ENCODE measurements at places on chromosomes 2 and 18. TPM values are rescaled to one million over a fixed set of nuclear protein-coding genes. Genes with fewer than 3 reads are reported as not detected.

DNA sequence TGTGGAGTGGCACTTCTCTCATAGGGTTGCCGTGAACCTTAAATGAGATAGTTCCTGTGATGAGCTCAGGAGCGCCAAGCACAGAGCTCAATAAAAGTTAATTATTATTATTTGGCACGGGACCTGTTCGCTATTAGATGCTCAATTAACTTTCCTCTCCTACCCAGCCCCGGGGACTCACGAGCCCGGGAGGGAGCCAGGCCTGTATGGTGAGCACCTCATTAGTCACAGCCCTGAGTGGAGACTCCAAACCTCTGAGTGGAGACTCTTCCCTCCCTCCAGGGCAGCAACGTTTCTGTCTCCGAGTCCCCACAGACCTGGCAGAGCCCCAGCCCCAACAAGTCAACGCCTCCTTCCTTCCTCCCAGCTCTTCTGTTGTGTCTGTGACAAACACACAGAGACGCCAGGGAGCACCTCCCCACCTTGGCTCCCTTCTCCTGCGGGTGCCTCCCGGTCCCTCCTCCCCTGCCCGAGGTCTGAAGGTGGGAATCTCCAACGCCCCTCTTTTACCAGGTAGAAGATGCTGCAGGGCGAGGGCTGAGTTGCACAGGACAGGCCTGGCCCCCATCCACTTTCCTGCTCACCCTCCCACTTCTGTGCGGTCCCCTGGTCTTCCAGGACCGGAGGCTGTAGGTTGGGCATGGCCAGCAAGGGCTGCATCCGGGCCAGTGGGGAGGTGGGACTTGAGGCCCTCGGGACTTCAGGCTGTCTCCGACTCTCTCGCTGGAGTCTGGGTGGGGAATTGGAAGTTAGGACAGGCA lies 52.7 kb upstream of the ODC1 start:
- DNase-seq, result peak; percentile 47
- no peaks in the 10 kb centered on the region for H3K4me1 ChIP-seq
- no peaks in the 10 kb centered on the region for H3K36me3 ChIP-seq
- no peak overlapping the region for H3K4me3 ChIP-seq

The ECEL1 gene
- not detected for total RNA-seq

The VAPA gene
- total RNA-seq, result 213 TPM

GRCh38 chr2:54409752-54410151 lies 46.4 kb upstream of the SPTBN1 start:
- no peak overlapping the region for H3K4me3 ChIP-seq
- H3K27ac ChIP-seq, result no peak overlapping the region
- no peaks in the 10 kb centered on the region for H3K27me3 ChIP-seq

DNA sequence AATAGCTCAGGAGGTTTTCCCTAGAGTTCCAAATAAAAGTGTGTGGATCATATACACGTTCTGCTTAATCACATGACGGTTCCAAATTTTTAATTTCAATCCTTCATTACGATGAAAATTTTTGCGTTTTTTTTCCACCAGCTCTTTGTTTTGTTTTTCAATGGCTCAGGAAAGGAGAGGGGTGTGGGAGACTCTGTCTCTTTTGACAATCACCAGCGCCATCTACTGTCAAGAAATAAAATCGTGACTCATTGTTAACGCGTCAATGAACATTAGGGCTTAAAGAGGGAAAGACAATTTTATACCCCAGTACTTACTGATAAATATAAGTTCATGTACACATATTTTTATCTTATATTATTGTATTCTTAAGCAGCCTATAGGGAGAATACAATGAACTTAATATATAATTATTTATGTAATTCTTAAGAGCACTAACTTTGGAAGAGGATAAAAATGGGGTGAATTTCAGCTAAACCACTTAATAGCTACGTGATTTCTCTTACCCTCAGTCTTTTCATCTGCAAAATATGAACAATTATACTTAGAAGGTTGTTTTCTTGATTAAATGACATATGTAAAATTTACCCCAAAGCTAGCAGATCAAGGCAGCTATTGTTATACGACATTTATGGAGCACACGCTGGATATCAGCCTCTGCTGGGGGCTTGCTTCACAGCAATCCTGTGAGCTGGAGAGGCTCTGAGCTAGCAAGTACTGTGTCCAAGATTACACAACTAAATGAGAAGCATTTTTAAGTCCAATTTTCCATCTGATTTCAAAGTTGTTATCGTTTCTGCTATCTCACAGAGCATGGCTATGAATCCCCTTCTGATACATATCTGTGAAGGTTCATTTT lies 47.4 kb upstream of the RMDN2 start:
- DNase-seq, result no peak
- no peak overlapping the region for H3K27ac ChIP-seq
- no peak overlapping the region for H3K4me3 ChIP-seq
- peaks cover 37% of the 10 kb centered on the region for H3K4me1 ChIP-seq

GRCh38 chr2:121754851-121755236 lies 607 bp upstream of the TSN start:
- no peaks in the 10 kb centered on the region for H3K27me3 ChIP-seq
- peaks cover 26% of the 10 kb centered on the region for H3K4me1 ChIP-seq
- H3K4me3 ChIP-seq, result peak overlapping the region; percentile 90
- H3K36me3 ChIP-seq, result peaks cover 10% of the 10 kb centered on the region
- H3K27ac ChIP-seq, result peak overlapping the region; percentile 48

DNA sequence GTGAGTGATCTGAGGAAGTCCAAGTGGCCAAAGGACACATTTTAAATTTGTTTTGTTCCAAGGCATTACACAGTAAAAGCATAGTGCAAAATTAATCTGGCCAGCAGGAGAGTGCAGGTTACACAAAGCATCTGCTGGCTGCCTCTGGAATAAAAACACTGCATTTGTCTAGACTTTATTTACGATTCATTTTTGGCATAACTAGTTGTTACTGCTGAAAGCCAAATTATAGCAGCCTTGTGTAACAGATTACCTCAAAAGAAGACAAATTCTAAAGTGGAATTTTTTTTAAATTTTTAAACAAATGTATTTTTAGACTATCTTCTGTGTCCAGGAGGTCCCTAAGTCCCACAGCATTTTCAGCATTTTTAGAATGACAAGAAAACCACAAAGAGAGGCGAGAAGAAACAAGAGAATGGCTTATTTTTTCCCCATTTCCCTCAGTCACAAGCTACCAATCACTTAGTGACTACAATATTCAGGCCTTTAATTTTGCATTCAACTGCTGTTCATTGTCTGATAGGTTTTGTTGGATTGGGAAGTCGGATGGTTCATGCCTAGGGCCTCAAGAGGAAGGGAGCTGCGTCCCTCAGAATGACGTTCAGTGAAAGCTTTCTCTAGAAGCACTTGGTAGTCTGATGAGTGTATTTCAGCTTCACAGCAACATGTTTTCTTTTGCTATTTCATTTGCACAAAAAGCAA lies 46.0 kb downstream of the TMEFF2 start:
- no peaks in the 10 kb centered on the region for H3K36me3 ChIP-seq
- no peak overlapping the region for H3K4me3 ChIP-seq
- no peaks in the 10 kb centered on the region for H3K4me1 ChIP-seq
- H3K27me3 ChIP-seq, result no peaks in the 10 kb centered on the region
- DNase-seq, result no peak
- peak overlapping the region; percentile 22 for H3K27ac ChIP-seq

The FOXD4L1 gene
- total RNA-seq, result not detected

DNA sequence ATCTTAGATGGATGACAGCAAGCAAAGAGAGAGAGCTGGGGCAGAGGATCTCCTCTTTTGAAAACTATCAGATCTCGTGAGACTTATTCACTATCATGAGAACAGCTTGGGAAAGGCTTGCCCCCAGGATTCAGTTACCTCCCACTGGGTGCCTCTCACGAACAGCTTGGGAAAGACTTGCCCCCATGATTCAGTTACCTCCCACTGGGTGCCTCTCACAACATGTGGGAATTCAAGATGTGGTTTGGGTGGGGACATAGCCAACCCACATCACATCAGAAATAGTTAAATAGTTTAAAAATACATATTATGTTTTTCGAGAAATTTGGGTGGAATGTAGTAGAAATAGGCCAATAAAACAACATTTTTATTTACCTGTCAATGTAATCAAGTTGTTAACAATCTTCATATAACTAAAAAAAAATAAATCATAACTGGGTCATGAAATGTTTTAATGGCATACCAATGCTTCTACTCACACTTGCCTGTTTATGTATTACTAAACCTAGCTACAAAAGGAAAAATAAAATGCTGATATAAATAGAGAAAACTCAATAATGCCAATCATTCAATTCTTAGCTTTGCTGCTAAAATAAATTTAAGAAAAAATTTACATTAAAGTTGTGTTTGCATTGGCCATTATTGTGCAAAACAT lies 608.9 kb downstream of the SUCLG1 start:
- no peak overlapping the region for H3K27ac ChIP-seq
- H3K4me3 ChIP-seq, result no peak overlapping the region
- no peaks in the 10 kb centered on the region for H3K4me1 ChIP-seq

DNA sequence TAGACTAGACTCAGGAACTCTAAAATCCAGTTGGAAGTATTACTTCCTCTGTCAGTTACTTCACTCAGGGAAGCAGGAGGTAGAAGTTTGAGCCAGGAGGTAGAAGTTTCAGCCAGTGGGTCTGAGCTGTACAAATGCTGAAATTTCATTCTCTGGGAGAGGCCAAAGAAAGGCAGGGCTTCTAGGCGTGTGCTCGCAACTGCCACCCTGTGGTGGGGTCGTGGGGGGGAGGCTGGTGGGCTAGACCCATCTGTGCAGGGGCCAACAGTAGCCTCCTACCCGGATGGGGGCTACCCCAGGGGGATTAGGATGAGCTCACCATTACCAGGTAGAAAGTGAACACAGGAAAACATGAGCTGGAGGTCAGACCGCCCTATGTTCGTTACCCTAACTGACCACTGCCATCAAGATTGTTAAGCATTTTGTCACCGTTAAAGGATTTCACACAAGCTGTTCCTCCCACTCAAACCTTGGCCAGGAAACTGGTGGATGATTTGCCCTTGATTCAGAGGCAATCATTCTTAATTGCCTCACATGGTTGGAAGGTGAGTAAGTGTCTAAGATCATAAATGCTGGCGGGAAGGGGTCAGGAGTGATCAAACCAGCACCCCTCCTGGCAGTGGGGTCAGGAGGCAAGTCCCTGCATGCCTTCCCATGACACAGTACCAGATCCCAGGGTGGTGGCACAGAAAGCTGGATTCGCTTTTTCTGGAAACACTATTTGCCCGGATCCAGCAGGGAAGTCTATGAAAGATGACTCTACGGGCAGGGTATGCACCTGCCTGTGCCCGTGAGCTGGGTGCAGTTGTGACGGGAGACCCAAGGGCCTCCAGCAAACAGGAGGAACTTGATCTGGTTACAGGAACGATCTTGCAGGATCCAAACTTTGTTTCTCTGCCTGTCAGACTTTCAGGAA lies 5.2 kb upstream of the FHL2 start:
- H3K36me3 ChIP-seq, result no peaks in the 10 kb centered on the region
- peak overlapping the region; percentile 68 for H3K27ac ChIP-seq
- peaks cover 31% of the 10 kb centered on the region for H3K4me1 ChIP-seq
- no peak overlapping the region for H3K4me3 ChIP-seq
- H3K27me3 ChIP-seq, result no peaks in the 10 kb centered on the region

DNA sequence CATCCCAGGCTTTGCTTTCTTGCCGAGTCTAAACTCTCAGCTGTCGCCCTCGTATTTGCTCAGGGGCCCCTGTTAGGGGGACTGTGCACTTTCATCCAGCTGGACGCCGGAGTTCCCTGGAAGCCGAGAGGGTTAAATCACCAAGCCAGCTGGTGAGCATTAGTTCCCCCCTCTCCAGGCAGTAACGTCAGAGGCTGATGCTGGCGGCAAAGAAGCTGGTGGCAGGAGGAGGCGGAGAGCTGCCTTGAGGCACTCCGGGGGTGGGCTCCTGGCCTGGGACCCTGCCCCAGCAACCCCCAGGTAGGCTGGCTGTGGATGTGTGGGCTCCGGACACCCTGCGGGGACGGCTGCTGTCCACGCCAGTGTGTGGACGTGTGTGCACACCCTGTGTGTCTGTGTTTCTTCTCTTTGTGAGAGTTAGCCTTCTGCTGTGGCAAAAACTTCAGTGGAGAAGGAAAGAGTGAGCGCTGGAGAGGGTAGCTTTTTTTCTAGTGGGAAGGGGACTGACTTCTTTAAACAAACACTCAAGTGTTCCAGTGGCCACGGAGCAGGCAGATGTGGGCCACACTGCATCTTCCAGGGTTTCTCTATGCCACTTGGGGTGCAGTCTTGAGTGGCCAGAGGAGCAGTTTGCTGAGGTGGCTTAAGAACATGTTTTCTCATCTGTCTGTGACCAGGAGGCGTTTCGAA lies 84.7 kb downstream of the GLI2 start:
- H3K4me3 ChIP-seq, result no peak overlapping the region
- H3K36me3 ChIP-seq, result no peaks in the 10 kb centered on the region
- no peaks in the 10 kb centered on the region for H3K27me3 ChIP-seq
- peak overlapping the region; percentile 10 for H3K27ac ChIP-seq

The RMDN2 gene
- 6.2 TPM for total RNA-seq

DNA sequence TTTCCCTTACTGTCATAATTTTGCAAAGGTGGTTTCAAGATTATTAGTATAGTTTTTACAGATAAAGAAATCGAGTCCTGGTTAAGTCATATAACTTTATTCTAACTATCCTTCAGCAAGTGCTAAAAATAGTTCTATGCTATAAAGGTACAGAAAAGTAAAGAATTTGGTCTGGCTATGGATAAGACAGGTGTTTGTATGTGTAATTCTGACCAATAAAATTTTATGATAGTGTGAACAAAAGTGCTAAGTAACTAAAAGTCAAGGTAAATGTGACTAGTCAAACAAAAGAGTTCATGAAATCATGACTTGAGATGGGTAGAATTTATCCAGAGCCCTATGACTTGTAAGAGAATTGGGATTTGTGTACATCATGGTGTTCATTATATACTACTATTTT lies 140.7 kb downstream of the COMMD1 start:
- no peak overlapping the region for H3K27ac ChIP-seq
- DNase-seq, result no peak
- no peaks in the 10 kb centered on the region for H3K4me1 ChIP-seq
- H3K27me3 ChIP-seq, result no peaks in the 10 kb centered on the region
- H3K36me3 ChIP-seq, result no peaks in the 10 kb centered on the region

DNA sequence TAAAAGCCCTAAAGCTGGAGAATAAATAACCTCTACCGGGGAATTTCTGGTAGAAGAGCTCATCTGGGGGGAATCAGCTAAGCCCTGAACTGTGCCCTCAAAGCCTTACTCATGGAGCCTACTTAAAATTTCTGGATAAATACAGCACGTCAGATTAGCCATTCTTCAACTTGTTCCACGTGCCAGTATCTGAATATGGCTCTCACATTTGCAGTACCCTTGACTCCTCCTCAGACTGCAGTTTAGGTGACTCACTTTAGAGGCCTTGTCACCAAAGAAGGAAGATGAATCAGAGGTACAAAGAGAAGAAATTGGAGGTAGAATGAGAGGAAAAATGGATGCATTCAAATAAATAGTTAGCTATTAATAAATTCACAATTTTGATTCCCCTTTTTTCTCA lies 34.6 kb upstream of the POTEC start:
- no peaks in the 10 kb centered on the region for H3K4me1 ChIP-seq
- H3K27me3 ChIP-seq, result no peaks in the 10 kb centered on the region
- H3K4me3 ChIP-seq, result no peak overlapping the region
- no peak for DNase-seq

- no peaks in the 10 kb centered on the region for H3K36me3 ChIP-seq
- H3K27ac ChIP-seq, result no peak overlapping the region
- no peaks in the 10 kb centered on the region for H3K27me3 ChIP-seq
- H3K4me1 ChIP-seq, result no peaks in the 10 kb centered on the region
- no peak overlapping the region for H3K4me3 ChIP-seq
Measured at GRCh38 chr18:80190311-80190710, 57.0 kb downstream of the PARD6G start.

The ZNF396 gene
- 0.30 TPM for total RNA-seq

All from right atrium auricular region (tissue), 2 donors.